ENCODE measurements at places on chromosomes 13 and 19. TPM values are rescaled to one million over a fixed set of nuclear protein-coding genes. Genes with fewer than 3 reads are reported as not detected.

Gene TTYH1
- total RNA-seq = under 0.01 TPM

Gene SHISA7
- total RNA-seq = not detected

Gene CEACAM16
- not detected for total RNA-seq

Gene UPK1A
- 0.39 TPM for total RNA-seq

Gene FPR1
- total RNA-seq = 0.11 TPM

Gene ZNF345
- 6.2 TPM for total RNA-seq

Gene ZNF99
- total RNA-seq = 0.39 TPM

Gene LGALS7B
- 3.5 TPM for total RNA-seq

Gene GFY
- not detected for total RNA-seq

Gene CRB3
- total RNA-seq = 0.65 TPM

Gene CATSPERD
- not detected for total RNA-seq

Gene NEK5
- total RNA-seq = not detected

Gene TEX26
- total RNA-seq = not detected

Gene CLC
- total RNA-seq = not detected

Gene ZNF14
- total RNA-seq = 3.7 TPM

Gene ARRDC5
- not detected for total RNA-seq

Gene MAST1
- under 0.01 TPM for total RNA-seq

Gene IGSF23
- total RNA-seq = not detected

Gene ZNF100
- 2.7 TPM for total RNA-seq

Gene ZNF491
- total RNA-seq = 3.5 TPM

Gene TSSK6
- total RNA-seq = 1.1 TPM

Gene AZU1
- not detected for total RNA-seq

Gene APOC1
- total RNA-seq = 0.79 TPM

Gene BCAM
- 2.4 TPM for total RNA-seq

Data from placental epithelial cell (primary cell).